Activated CD4-positive, alpha-beta T cell treated with anti-CD3 and anti-CD28 coated beads, Interleukin-2, amount 50 U/mL, for 1 hour (primary cell): ENCODE measurements at places on chromosomes 3 and 15.
A peak's percentile ranks its signal among the peaks of the same experiment; 100 is the strongest.

- peak; percentile 18 for DNase-seq
Observed at GRCh38 chr15:52234596-52235541, 43.7 kb upstream of the GNB5 start.

- DNase-seq: no peak
Observed at GRCh38 chr3:124888482-124889441, 1.6 kb upstream of the ITGB5 start.

DNA sequence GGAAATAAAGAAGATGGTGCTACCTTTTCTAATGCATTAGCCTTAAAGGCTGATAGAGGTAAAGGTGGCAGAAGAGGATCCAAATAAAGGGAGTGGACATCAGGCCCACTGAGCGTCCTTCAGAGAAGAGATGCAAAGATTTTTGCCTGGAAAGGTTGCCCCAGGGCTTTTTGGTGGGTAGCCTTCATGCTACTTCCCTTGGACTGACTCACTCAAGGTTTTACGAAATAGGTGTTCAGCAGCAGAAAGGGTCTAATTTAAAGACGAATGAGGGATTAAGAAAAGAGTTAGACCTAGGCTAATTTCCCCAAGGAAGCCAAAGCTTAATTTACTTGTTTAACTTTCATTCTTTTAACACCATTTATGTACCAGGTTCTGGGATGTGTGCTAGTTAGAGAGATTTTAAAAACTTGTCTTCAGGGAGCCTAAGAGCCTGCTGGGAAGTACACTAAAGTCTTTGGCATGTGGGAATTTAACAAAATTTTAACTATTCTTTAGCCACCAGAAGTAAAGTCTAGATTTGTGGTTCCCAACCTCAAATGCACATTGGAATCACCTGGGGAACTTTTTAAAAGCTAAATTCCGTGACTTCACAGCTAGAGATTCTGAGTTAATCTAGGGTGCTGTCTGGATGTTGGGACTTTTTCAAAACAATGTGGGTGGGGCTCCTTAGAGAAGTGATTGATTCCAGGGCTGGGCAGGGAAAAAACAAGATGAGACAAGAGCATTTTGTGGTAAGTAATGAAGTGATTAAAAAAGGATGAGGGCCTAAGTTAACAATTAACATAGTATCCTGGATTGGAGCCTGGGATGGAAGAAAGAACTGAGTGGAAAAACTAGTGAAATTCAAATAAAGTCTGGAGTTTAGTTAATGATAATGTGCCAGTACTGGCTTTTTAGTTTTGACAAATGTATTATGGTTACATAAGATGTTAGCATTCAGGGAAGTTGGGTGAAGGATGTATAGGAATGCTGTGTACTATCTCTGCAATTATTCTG is 3.4 kb downstream of the IL20RB start:
- no peak for DNase-seq

DNA sequence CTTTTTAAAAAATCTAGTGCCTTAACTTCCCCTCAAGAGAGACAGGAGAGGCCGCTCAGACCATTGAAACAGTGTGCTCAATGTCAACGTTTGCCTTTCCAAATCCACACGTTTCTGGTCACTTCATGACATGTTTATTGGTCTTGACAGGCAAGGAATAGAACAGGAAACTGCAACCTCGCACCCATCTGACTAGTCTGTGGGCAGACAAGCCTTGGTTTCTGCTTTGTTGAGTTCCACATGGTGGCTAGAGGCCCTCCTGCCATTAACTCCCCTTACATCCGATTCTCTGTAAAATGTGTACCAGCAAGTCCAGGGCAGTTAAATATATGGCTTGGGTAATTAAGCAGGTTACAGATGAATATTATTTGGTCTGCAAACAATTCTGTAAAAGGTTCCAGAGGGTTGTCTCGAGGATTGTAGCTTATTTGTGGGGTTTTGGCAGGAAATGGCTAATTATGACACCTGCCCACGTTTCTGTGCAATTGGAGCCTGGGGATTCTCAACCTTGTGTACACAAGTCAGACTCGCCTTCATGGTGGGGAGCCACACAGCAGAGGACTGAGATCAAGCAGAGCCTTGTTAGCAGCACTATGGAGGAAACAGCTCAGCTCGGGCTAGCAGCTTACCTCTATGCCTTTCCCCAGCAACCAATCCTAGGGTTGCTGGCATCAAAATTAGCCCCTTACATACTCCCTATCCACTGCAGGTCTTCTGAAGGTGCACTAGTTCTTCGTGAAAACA is 317.5 kb upstream of the IGF1R start:
- no peak for DNase-seq

GRCh38 chr15:23038726-23039142 is 635 bp downstream of the TUBGCP5 start:
- DNase-seq: no peak

DNA sequence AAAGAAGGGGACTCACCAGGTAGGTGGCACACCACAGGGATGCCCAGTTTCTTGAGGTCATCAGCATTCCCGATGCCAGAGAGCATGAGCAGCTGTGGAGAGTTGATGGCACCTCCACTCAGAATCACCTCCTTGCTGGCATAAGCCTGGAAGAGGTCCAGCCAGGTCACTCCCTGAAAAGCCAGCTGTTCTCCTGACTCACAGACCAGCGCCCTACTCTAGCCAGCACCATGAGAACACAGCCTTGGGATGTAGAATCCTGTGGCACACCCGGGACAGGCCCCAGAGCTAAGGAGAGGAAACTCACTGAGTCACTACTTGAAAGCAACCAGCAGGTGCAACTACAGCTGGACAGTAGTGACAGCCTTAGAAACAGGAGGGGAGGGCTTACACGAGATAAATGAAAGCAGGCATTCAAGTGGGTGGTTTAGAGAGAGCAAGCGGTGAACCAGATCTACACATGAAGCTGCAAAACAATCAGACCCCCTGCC is 24.5 kb downstream of the CHDH start:
- DNase-seq: no peak

GRCh38 chr3:16052964-16053363 is 121.5 kb upstream of the GALNT15 start:
- DNase-seq: no peak
